Left renal pelvis (tissue), 4 donors: ENCODE measurements at places on chromosomes 16 and 17.

DNA sequence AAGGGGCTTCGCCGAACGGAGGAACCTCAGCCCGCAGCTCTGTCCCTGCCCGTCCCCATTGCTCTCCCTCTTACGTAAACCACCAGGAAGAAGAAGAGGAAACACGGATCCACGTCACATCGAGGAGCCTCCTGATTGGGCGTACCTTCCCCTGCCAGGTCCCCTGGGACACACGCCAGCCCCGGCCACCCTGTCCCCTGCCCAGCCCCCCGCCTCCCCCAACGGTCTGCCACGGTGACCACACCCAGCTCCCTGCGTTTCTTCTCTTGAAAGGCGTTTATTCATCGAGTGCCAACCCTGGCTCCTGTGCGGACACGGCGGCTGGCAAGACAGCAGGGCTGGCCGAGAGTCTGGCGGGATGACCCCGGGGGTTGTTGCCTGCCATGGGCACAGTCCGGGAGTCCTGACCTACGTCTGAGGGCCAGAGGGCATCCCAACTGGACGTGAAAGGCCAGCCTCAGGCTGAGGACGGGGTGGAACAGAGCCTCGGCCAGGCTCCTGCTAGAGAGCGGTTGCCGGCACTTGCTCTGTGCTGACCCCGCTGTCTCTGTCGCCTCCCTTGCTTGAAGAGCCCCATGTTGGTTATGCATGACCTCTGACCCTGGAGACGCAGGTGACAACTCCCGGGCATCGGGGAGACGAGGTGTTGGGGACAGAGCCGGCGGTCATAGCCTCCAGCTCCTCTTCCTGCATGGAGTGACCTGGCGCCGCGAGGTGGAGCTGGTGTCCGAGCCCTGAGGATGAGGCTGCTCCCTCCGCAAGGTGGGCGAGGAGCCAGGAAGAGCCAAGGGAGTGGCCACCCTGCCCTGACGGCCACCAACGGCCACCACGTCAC, 40.5 kb upstream of the ACSF3 start:
- no peak for DNase-seq

- DNase-seq: no peak
Measured at GRCh38 chr16:15539197-15539596, 103.8 kb downstream of the MARF1 start.

DNA sequence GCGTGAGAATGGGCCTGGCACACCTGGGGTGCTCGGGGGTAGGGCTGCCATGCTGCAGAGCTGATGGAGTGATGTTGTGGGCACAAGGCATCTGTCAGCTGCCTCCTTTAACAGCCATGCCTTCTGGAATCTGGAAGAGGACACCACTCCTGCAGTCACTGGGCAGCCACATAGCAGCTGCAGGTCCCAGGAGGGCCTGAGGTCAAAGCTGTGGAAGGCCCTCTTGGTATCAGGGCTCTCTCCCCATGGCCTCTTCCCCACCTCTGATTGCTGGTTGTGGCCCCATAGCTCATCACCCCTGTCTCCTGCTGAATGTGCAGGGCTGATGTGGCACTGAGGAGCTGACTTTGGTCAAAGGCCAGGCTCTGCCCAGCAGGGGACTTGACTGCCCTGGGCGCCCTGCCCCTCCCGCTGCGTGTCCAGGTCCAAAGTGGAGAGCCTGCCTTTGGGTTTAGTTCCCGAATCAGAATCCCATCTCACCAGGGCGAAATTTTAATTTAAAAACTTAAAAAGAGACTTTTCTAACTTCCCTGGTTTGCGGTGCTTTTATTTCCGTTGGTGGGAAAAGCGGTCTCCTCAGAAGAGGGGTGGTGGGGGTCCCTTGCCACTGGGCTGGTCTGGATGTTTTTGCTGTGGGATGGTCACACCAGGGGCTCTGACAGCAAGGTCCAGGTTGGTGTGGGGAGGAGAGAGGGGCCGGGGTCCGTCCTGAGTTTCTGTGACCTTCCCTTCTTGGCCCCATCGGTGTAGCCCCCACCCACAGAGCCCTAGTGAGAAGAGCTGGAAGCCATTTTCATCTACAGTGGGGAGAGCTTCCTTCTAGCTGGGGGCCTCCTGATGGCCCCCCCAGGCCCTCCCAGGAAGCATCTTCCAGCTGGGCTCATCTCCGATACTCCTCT, 5.9 kb downstream of the UBALD2 start:
- DNase-seq: no peak

GRCh38 chr17:58970609-58971450, 135.8 kb downstream of the TRIM37 start:
- DNase-seq: no peak

DNA sequence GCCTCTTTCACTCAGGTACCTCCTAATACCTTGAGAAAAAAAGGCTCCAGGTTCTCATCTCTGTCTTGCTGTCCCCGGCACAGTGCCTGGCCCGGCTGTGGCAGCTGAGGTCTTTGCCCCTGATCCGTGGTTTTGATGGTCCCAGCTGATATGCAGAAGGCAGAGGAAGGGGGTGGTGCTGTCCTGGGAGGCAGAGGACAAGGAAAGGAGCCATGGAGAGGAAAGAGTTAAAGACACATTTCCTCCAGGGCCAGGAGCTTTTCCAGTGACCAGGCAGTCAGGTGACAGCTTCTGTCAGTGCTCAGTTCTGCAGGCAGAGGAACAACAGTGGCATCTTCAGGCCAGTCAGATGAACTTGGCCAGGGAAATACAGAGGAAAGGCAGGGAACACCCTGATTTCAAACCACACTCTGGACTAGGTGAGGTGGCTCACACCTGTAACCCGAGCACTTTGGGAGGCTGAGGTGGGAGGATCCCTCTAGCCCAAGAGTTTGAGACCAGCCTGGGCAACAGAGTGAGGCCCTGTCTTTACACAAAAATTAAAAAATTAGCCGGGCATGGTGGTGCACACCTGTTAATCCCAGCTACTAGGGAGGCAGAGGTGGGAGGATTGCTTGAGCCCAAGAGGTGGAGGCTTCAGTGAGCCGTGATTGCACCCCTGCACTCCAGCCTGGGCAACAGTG, 3.3 kb upstream of the COG1 start:
- no peak for DNase-seq

DNA sequence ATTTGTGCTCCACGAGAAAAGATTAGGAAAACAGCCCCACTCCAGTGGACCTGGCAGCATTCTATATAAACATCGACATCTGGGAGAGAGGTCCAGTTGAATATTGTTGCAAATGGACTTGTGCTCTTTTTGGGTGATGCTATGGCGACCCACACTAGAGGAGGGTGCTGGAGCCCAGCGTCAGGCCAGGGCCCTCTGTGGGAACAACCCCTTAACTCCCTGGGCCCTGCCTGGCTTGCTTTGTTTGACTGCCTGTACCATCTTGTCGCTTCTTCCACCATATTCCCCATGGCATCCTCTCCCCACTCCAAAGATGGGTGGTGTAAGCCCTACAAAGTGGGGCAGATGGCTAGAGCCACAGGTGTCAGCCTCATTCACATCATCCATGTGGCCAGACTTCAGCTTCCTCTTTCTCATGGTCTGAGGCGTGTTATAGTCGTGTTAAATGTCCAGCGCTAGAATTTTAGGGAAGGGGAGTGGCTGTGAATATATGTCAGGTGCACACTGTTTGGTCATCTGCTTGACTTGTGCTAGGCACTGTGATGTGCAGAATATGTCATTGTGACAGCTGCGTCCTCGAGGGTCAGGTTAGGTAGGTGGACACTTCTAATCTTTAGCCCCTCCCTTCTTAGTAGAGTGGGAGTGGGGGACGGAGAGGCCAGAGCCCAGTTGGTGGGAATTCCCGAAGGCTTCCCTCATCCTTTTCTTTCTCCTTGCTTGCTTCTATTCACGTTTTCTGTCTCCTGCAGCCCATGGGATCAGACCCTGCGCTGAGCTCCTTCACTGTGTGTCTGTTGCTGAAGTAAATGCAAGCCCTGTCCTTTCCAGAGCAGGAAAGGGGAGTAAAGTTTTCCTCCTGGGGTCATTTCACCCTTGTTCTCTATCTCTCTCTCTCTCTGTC, 49.8 kb downstream of the MPRIP start:
- no peak for DNase-seq

GRCh38 chr17:78241277-78242023, 10.0 kb downstream of the TMEM235 start:
- no peak for DNase-seq

GRCh38 chr17:51764387-51764971, 394.0 kb downstream of the CA10 start:
- DNase-seq: peak; percentile 41

- no peak for DNase-seq
Measured at GRCh38 chr16:7731141-7731540, 398.5 kb downstream of the RBFOX1 start.

DNA sequence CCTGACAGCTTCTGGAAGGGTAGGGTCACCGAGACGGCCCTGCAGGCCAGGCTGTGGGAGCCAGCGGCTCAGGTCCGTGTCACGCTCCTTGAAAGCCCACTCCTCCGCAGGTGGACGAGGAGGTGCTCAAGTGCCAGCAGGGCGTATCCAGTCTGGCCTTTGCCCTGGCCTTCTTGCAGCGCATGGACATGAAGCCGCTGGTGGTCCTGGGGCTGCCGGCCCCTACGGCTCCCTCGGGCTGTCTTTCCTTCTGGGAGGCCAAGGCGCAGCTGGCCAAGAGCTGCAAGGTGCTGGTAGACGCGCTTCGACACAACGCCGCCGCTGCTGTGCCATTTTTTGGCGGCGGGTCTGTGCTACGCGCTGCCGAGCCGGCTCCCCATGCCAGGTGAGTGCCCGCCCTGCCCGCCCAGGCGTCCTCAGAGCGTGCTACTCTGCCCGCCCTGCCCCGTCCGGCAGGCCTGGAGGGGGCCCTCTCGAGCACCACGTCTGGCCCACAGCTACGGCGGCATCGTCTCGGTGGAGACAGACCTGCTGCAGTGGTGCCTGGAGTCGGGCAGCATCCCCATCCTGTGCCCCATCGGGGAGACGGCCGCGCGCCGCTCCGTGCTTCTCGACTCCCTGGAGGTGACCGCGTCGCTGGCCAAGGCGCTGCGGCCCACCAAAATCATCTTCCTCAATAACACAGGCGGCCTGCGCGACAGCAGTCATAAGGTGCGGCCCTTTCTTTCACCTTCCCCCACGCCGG, 1.3 kb downstream of the NAGS start:
- no peak for DNase-seq
